ENCODE measurements at places on chromosomes 3 and 15.

DNA sequence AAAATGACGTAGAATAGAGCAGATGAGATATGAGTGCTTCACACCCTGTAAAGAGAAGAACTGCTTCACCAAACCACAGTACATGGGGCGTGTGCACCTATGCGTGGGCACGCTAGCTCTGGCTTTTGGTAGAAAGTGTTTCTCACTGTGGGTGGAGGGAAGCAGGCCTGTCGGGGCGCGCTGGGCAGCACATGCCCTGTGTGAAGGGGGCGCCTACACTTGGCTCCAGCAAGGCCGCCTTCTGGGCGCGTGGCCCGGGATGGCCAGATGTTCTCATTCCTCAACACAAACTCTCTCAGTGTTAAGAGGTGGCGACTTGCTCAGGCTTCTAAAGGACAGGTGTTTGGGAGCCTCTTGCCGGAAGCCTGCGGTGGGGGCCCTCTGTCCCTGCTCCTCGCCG is 90.0 kb downstream of the FBLN2 start:
- no peak for DNase-seq

GRCh38 chr3:171838218-171838720 is 4.9 kb upstream of the TMEM212 start:
- peak; percentile 77 for DNase-seq

GRCh38 chr3:108029466-108029865 is 61.4 kb downstream of the CD47 start:
- no peak for DNase-seq

GRCh38 chr3:194871143-194871863 is 185.6 kb downstream of the FAM43A start:
- no peak for DNase-seq

DNA sequence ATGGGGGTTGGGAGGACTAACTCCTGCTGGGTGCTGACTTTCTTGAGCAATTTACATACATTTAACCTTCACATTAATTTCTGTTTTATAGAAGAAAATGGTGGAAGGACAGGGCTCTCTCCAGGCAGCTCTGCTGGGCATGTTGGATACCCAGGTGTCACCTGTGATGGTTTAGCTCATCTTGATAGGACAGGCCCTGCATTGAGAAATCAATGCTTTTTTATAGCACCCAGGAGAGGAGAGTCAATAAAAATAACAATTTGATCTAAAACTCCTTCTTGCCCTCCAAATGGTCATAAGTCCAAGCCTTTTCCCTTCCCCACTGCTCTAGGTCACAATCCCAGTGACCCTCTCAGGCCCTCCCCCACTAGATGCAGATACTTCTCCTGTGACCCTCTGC is 48.3 kb upstream of the RBP1 start:
- DNase-seq, result no peak

DNA sequence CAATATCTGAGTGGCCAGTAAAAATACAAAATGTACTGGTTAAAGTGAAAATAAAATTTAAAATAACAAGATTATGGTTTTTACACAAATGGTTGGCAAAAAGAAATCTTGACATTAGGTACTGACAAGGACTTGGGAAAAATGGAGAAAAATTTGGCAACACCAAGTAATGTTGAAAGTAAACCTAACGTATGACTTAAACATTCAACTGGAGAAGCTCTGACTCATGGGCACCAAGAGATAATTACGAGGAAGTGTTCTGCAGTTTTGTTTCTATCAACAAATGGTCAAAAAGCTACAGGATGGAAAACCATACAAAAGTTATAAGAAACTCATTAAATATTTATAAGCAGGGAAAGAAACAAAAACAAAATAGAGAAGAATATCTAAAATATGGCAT is 177.7 kb downstream of the ZNF385D start:
- peak; percentile 1 for DNase-seq

GRCh38 chr3:129001101-129001805 is at the start of gene EFCC1:
Gene EFCC1, plus strand, starts transcription at chr3:129001304. Its CDS starts 325 bp downstream, at chr3:129001629.
- DNase-seq, result peak; percentile 27

DNA sequence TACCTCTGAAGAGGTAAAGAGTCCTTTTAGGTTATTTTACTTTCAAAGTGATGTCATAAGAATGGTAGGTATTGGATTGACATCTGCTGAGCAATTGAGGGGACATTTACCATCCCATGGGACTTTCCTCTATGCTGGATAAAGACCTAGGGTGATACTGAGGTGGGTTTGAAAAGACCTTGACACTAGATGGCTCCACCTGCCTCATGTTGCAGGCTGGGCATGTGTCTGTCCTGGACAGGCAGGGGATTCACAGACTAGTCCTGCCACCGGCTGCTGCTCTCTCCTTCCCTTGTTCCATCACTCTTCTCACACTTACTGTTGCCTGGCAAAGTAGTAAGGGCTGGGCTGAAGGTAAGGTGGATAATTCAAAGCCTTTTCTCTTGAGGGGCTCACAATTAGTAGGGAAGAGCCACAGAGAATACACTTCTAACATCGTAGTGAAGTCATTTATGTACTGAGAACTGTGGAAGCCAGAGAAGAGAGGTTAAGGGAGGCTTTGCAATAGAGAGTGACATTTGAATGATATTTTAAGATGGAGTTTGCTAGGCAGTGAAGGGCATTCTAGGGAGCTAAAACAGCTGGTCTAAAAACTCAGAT is 27.7 kb downstream of the TRAK1 start:
- DNase-seq, result no peak

DNA sequence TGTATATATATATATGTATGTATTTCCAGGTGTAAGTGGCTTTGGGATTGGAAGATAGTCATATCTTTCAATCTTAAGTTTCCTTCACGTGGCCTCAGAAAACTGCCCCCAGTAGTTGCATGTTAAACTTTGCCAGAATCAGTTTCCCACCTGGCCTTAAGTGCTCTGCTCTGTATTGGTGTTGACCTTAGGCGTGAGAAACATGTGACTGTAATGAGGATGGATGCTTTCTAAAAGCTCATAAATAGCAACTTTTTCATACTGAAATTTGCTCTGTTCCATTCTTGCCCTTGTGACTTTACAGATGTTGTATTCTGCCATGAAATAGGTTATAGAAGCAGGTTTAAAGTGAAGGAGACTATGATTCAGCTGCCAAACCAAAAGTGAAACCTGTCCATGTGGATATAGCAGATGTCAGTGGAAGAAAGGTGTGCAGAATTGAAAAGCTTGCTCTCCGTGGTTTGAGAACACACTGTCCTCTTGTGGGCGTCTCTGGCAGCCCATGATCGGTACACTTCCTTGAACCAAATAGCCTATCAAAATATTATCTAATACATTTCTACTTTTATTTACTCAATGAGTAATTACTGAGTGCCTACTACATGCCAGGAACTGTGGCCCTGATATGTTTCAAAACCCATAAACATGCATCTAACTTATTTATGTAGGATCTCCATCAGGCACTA is 15.8 kb downstream of the SCG5 start:
- DNase-seq, result no peak

- DNase-seq, result no peak
Observed at GRCh38 chr15:68639926-68640600, 61.3 kb downstream of the CORO2B start.

- no peak for DNase-seq
Observed at GRCh38 chr3:113271189-113271588, 59.8 kb downstream of the BOC start.

GRCh38 chr3:144167634-144168033 is 196.0 kb downstream of the DIPK2A start:
- DNase-seq, result no peak

DNA sequence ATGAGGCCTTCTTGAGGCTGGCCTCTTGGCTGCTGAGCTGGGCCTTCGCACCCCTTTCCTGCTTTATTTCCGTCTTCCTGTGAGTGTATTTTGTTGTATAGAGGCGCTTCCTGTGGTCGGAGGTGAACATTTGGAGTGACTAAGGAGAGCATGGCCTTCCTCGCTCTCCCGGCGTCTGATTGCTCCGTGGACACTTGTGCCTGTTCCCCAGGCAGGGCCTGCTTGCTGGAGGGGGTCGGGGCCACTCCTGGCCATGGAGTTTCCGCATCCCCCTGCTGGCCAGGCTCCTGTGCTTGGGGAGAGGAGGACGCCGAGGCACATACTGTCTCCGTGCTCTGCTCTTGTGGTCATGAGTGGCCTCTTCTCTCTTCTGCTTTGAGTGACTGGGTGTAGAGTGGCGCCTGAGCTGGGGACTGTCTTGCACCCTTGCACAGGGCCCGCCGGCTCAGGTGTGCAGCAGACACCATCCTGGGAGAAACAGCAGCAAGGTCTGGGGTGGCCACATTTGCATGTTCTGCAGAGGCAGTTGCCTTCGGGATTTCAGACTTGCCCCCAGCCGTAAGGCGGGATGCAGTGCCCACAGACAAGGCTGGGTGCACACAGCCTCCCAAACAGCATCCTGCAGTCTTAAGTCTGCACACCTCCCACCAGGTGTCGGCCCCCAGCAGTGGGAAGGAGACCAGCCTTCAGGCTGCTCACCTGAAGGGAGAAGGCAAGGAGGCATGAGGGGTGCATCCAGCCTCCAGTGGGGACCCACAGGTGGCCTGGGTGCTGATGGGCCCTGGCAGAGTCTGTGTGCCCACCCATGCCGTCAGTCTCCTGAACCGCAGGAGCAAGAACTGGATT is 16.4 kb downstream of the KLF13 start:
- no peak for DNase-seq

GRCh38 chr3:73299184-73299691 is 237.8 kb downstream of the EBLN2 start:
- DNase-seq, result no peak

DNA sequence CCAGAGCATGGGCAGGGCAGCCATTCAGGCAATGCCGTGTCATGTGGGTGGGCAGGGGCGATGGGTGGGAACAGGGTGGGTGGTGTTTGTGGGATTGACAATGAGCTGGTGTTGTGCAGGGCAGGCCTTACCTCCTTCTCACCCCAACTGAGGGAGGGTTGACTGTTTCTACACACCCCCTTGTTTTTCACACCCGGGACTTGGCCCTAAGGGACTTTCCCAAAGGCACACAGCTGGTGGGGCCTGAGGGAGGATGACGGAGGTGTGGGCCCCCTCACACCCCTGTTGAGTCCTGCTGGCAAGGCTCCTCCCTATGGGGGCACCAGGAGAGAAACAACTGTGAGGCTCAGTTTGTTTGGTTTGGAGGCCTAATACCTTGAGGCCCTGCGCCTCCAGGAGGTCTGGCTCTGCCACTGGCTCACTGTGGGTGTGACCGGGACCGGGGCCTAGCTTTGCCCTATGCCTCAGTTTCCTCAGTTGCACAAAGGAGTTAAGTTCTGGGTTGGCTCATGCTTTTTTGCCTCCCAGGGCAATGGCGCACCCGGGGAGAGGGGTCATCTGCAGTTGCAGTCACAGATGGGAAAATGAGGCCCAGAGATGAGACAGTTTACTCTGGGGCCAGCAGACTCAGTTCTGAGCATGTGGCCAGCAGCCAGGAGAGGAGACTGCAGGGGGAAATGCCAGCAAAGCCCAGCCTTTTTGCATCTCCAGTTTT is 5.1 kb upstream of the DNAH1 start:
- no peak for DNase-seq

GRCh38 chr3:4474683-4475490 is 7.8 kb upstream of the SUMF1 start:
- DNase-seq, result peak; percentile 89

GRCh38 chr15:60949039-60949977 is 279.8 kb downstream of the RORA start:
- DNase-seq, result no peak

DNA sequence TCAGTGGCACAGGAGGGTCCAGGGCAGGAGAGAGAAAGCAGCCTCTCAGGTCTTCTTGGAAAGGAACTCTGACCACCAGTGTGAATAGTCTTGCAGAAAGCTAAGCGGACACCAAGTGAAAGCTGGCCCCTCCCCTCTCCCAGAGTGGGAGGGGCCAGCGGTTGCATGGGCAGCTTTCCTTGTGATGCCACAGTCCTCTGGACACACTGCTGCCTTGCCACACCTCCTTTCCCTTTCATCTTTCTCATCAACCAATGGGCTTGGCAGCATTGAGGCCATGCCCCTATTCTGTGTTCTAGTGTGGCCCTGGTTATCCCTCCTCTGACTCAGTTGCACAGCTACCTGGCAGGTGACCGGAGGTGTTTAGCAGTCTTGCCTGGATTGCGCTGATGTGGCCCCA is 49.7 kb upstream of the GOLGA6B start:
- DNase-seq, result no peak

GRCh38 chr15:65344914-65345275 is 32.9 kb downstream of the IGDCC3 start:
- DNase-seq, result no peak

DNA sequence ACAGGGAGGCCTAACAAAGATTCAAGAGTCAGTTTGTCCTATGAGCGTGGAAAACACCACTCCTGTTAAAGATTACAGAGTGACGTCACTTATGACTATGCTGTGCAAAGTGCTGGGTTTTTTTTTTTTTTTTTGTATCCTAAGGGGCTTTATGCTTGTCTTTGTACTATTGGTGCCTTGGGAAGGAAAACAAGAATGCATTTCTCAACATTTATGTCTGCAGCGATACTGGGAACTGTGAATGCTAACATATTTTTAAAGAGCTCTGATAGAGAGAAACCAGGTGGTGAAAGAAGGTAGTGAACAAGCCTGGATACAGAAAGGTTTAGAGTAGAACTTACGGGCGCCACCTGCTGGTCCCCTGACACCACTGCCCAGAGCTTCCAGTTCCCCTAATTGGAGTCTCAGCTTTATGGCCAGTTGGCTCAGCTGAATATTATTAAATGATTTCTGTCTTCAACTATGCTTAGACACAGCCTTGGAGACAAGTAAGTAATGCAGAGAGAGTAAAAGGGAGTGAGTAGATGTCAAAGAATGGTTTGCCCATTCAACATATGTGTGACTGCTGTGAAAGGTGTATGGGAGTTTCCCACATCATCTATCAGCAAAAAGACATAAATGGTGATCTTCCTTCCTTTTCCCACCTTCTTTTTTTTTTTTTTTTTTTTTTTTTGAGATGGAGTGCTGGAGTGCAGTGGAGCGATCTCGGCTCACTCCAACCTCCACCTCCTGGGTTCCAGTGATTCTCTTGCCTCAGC is 807.9 kb upstream of the CFAP20DC start:
- peak; percentile 87 for DNase-seq

DNA sequence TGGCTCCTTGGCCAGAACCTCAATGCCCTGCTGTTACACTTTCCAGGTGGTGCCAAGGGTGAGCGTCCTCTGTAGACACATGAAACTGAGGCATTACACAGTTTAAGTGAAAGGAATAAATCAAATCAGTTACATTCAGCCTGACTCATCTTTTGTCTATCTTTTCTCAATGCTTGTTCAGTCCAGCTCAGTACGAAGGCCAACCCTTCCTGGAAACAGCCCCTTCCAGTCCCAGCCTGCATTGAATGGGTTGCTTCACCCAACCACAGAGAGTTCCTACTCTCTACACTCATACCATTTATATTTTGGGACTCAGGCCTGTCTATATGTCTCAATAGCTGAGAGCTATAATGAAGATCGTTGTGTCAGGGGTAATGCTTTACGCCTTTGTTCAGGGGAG is 363.6 kb downstream of the RORA start:
- no peak for DNase-seq

GRCh38 chr3:150745832-150746231 is 17.1 kb downstream of the SIAH2 start:
- DNase-seq, result no peak

- no peak for DNase-seq
Observed at GRCh38 chr3:140131895-140132294, 196.9 kb downstream of the CLSTN2 start.

DNA sequence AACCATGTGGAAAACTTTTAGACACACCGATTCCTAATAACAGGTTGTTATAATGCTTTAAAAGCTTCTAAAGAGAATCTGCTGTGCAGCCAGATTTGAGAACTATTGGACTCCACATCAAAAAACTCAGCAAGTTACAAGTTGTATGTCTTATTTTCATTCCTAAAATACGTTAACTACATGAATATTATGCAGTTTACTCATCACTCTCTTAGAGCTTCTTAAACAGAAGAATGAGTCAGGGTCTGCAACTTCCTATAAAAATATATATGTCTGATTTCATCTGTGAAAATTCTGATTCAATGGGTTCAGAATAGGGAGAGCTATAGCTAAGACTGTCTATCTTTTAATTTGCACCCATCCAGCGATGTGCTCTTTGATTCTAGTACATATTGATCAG is 244.2 kb upstream of the EPHA3 start:
- no peak for DNase-seq
